Muscle of leg (tissue), 16 donors: ENCODE measurements at places on chromosomes 2 and 18. TPM values are rescaled to one million over a fixed set of nuclear protein-coding genes. Genes with fewer than 3 reads are reported as not detected.

DNA sequence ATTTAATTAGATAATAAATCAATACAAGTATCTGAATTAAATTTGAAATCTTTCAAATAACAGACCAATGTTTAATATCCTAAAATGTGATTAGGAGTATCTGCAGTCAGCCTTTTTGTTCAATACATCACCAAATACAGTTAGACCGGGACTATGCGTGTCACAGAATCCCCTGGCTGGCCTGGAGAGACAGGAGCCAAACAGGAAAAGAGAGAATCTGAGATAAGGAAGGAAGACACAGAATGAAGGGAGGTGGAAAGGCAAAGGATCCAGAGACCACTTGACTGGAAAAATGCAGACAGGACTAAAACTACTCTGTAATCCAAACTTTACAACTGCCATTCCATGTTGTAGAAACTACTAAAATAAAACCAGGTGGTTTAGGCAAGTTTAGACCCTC, 66.3 kb downstream of the SIGLEC15 start:
- no peak for DNase-seq

The TUBA3D gene
- total RNA-seq: not detected

The MMADHC gene
- 125 TPM for total RNA-seq

GRCh38 chr18:46260016-46260878, 156.1 kb downstream of the HAUS1 start:
- no peak for DNase-seq

The REG3G gene
- not detected for total RNA-seq

- DNase-seq: no peak
Observed at GRCh38 chr18:45571714-45572113, 43.6 kb upstream of the SLC14A2 start.

DNA sequence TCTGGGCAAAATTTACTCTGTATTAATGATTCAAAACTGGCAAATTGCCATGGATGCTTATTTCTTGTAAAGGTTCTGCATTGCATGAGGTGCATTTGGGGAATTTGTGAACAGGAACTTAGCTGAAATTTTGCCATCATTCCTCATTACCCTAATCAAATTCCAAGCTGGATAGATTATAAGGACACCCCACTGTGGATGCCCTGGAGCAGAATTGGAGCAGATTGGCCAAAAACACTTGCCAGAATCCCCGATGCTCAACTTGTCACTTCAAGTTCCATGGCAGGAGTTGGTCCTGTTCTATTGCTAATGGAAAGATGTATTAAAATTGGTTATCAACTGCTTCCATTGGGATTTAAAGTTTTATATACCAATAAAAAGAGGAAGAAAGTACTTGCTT, 237.9 kb downstream of the CCDC102B start:
- no peak for DNase-seq

DNA sequence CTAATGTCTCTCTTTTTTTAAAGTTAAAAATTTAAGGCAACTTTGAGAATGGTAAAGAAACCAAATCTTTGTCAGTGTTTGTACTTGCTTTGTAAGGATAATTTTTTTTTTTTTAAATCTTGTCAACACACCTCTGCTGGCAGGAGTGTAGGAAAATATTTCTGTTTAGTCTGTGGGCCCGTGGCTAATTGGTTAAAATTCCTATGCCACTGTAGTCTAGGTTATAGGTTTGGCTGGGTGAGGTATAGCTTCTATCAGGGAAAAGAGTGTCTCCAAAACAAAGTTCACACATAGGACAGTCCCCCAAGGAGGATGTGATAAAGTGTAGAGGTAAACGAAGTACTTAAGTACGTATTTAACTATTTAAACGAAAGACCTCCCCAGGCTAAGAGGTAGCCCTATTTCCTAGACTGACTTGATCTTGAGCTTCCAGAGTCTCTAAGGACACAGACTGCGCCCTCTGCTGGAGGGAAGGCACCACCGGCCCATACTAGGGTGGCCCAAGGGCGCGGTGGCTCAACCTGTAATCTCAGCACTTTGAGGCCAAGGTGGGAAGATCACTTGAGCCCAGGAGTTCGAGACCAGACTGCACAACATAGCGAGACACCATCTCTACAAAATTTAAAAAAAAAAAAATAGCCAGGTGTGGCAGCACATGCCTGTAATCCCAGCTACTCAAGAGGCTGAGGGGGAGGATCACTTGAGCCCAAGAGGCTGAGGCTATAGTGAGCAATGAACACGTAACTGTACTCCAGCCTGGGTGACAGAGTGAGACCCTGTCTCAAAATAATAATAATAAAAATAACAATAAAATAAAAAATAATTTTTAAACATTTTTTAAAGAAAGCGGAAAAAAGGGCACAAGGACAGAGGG, 8.9 kb downstream of the TEX44 start:
- peak; percentile 84 for DNase-seq

DNA sequence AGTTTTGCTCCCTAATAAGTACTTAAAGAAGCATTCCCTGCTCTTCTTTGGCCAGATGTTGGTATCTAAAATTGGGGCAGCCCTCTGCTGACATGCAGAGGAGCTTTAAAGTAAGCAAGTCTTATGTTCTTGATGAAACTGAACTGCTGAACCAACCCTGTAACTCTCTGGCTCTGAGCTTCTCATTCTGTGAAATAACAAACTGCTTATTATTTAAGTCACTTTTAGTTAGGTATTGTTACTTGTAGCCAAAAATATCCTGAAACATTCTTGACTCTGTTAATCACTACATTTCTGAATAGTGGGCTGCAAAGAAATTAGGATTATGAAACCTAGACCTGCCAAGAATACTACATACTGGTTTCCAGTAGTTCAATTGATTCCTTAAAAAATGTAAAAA, 15.5 kb downstream of the PPP3R1 start:
- no peak for DNase-seq
